IMR-90 (cell line): ENCODE measurements at places on chromosomes 12 and 14. TPM values are rescaled to one million over a fixed set of nuclear protein-coding genes. Genes with fewer than 3 reads are reported as not detected.

Gene ADAM21
- total RNA-seq, result 0.28 and 0.36 TPM in 2 replicates

Gene GPRC5D
- not detected in 2 replicates for total RNA-seq

Gene CD163
- not detected in 2 replicates for total RNA-seq

Gene FERMT2
- 217 and 229 TPM in 2 replicates for total RNA-seq

Gene GLTP
- 58.4 and 67.2 TPM in 2 replicates for total RNA-seq

Gene PLEKHG7
- under 0.01 TPM in 1 of 2 replicates, not detected in the other for total RNA-seq

Gene SYCP3
- under 0.01 TPM in 1 of 2 replicates, not detected in the other for total RNA-seq

Gene AICDA
- total RNA-seq, result not detected in 2 replicates

Gene KRT4
- under 0.01 TPM in 1 of 2 replicates, not detected in the other for total RNA-seq

Gene CMKLR1
- not detected in 2 replicates for total RNA-seq

Gene KRT74
- total RNA-seq, result not detected in 2 replicates

Gene PTGDR
- total RNA-seq, result not detected in 2 replicates

Gene TMEM19
- total RNA-seq, result 28.7 and 43.9 TPM in 2 replicates

Gene IL31
- not detected in 2 replicates for total RNA-seq

Gene KRT73
- total RNA-seq, result not detected in 2 replicates

Gene CCDC177
- total RNA-seq, result not detected in 2 replicates

Gene OVCH1
- under 0.01 and 0.18 TPM in 2 replicates for total RNA-seq

Gene CISTR
- total RNA-seq, result not detected in 2 replicates

Gene HOXC6
- not detected in 2 replicates for total RNA-seq

Gene COL2A1
- total RNA-seq, result not detected in 2 replicates

Gene KRT6C
- not detected in 2 replicates for total RNA-seq

Gene DAO
- total RNA-seq, result not detected in 2 replicates

Gene LBHD2
- total RNA-seq, result not detected in 2 replicates

Gene FAM216A
- 14.0 and 18.9 TPM in 2 replicates for total RNA-seq

Gene LRRC43
- total RNA-seq, result 0.36 TPM in 1 of 2 replicates, not detected in the other
